ENCODE measurements at places on chromosomes 1 and 21.

DNA sequence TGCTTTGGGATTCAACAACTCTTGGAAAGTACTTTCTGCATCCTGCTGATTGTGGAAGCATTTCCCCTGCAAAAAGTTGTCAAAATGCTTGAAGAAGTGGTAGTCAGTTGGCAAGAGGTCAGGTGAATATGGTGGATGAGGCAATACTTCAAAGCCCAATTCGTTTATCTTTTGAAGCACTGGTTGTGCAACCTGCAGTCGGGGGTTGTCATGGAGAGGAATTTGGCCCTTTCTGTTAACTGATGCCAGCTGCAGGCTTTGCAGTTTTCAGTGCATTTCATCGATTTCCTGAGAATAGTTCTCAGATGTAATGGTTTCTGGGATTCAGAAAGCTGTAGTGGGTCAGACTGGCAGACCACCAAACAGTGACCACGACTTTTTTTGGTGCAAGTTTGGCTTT lies 47.6 kb upstream of the GJA5 start:
- DNase-seq = no peak

DNA sequence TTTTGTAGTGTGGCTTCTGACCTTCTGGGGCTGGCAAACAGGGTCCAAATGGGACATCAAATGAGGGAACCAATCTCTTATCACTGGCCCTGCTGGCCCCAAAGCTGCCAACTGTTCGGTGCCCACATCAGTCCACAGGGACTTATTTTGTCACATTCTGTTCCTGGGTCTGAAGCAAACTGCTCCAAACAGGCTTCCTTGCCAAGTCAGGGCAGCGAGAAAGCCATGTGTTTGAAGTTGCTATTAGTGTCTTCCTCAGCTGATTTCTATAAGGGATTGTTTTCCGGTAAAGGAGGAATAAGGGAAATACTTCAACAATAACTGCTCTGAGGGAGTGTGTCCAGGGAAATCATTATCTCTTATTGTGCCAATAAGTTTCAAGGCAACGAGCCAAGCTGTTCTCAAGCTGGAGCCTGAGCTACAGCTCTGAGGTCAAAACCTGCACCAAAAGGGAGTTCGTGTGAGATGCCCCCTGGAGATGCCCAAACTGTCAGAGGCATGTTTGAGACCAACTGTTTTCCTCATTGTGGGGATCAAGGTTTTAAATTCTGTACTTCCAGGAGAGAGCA lies 381.4 kb upstream of the PROX1 start:
- DNase-seq = no peak

GRCh38 chr1:116842654-116843053 lies 67.1 kb upstream of the PTGFRN start:
- no peak for DNase-seq

DNA sequence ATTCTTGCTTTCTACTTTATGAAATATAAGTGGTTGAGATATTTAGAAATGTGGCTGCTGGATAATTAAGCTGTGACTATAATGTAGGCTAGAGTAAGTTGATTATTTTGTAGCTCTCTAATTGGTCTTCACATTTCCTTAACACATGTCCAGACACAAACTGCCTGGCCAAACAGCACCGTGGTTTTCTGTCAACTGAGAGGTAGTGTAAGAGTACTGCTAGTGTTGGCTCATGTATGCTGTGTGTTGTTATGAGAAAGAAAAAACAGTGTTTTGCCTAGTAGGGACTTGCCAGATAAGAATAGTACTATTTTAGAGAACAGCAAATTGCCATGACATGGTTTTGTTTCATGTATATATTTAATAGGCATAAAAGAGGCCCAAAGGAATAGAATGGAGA lies 37.1 kb downstream of the TMED5 start:
- no peak for DNase-seq

- no peak for DNase-seq
Observed at GRCh38 chr1:213530611-213531320, 457.0 kb upstream of the PROX1 start.

- no peak for DNase-seq
Observed at GRCh38 chr1:43058545-43059360, 100.1 kb upstream of the SLC2A1 start.
